Occipital lobe (tissue), 3 donors: ENCODE measurements at places on chromosomes 16 and 17. TPM values are rescaled to one million over a fixed set of nuclear protein-coding genes. Genes with fewer than 3 reads are reported as not detected.

DNA sequence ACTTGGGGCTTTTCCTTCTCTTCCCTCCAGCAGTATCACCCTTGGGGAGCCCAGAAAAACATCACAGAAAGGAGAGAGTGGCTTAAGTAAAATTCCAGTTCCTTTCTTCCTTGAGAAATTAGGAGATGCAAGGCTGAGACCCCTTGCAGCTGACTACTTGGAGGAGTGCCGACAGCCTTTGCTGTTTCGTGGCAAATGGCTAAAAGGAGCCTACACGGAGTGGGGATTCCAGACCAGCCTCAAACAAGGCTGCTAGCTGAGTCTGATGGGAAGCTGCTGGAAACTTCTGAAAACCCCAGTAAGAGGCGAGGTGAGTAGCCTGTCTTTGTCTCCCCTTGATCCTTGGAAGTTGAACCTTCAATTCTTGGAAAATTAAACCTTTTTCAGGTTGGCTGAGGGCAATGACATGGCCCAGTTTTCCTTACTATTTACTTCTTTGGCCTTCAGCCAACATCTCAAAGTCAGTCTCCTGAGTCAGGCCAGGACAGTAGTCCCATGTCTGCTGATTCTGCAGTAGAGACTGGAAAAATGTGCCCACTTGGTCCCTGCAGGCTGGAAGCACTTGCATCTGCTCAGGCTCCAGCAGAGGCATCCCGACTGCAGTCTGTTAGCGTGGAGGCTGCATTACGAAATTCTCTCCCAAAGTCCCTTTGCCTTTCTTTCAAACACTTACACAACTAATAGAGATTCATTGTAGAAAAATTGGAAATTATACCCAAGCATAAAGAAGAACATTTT is 23.4 kb downstream of the SMIM36 start:
- no peak for DNase-seq

The TMEM97 gene
- total RNA-seq = 24.6 TPM

The ACADVL gene
- 77.2 TPM for total RNA-seq

The SLC35B1 gene
- total RNA-seq = 39.0 TPM

GRCh38 chr16:24984101-24984500 is 31.1 kb downstream of the ARHGAP17 start:
- no peak for DNase-seq

The SLC38A8 gene
- not detected for total RNA-seq
